ENCODE measurements at places on chromosomes 6 and 20.

DNA sequence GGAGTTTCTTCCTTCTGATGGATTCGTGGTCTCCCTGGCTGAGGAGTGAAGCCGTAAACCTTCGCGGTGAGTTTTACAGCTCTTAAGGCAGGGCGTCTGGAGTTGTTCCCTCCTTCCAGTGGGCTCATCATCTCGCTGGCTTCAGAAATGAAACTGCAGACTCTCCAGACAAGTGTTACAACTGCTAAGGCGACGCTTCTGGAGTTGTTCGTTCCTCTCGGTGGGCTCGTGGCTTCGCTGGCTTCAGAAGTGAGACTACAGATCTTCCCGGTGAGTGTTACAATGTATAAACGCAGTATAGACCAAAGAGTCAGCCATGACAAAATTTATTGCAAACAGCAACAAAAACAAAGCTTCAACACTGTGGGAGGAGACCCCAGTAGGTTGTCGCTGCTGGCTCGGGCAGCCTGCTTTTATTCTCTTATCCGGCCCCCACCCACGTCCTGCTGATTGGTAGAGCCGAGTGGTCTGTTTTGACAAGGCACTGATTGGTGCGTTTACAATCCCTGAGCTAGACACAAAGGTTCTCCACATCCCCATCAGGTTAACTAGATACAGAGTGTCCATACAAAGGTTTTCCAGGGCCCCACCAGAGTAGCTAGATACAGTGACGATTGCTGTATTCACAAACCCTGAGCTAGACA, 113.2 kb downstream of the GPX5 start:
- no peak for DNase-seq

DNA sequence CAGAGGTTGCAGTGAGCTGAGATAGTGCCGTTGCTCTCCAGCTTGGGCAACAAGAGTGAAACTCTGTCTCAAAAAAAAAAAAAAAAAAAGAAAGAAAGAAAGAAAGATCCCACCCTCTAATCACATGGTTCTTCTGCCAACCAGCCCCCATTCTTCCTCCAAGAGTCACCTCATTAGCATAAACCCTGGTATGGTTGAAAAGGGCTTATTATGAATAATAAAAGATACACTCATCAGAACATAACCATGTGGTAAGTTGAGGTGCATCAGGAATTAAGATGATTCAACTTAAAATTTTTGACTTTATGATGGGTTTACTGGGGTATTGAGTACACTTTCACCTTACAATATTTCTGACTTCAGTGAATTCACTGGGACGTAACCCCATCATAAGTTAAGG, 793 bp upstream of the TRIM40 start:
- DNase-seq = no peak

- no peak for DNase-seq
Observed at GRCh38 chr6:116667623-116668022, 943 bp downstream of the ZUP1 start.

GRCh38 chr20:52081066-52081465, 110.5 kb downstream of the ZFP64 start:
- no peak for DNase-seq

- no peak for DNase-seq
Observed at GRCh38 chr20:22080985-22081384, 375.5 kb downstream of the PAX1 start.

DNA sequence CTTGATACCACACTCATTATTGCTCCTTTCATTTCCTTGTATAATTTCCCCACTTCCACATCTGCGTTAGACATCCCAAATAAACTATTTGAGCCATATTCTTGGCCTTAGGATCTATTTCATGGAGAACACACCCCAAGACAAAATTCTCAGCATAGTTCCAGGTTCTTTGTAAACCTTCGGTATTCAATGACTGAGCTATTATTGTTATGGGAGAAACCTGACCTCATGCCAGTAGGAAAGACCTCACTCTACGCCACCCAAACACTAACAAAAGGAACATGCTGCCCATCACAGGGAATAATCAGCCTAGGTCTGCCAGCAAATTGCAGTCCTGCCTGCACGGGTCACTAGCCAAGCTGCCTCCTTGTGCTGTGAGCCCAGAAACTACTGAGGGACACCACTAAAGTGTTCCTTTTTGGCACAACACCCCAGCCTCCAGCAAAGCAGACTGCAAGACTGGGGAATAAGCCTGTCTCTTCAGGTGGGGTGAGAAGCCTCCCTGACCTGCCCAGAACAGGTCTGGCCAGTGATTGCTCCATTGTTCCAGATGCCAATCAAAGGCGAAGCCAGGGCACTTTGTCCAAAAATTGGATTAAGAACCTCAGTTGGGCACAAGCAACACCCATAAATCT, 371.8 kb downstream of the MAFB start:
- DNase-seq = no peak

DNA sequence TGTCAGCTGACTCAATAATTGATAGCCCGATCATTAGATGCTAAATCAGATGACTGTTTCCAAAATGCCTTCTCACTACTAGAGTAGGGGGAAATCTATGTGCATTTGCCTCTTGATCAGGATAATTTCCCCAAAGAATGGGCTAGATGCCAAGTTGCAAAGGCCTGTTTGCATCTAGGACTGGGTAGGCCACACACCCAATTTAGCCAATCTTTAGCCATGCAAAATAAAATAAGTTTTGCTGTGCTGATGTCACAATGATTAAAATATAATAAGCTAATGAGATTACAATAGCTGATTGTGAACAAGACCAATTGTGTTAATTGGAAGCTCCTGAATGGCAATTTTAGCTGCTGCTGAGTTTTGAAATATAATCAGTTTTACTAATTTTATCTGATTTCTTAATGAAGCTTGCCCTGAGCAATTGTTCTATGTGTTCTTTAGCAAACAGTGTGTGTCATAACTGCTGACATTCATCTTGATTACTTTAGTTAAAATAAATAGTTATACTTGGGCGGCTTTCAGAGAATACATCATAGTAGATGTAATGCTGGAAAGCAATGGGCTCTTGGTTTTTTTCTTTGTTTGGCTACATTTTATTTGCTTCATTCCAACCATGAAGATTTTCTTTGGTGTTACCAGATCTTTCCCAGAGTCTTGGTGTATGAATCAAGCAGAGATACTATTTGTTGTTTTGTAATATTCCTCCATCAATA, 973.2 kb upstream of the SLC35B3 start:
- DNase-seq = no peak

- no peak for DNase-seq
Observed at GRCh38 chr20:56575157-56575556, 42.1 kb downstream of the FAM209B start.

GRCh38 chr6:3426927-3427686, 29.7 kb downstream of the SLC22A23 start:
- DNase-seq = no peak

- DNase-seq = no peak
Observed at GRCh38 chr6:37556881-37557644, 57.4 kb upstream of the CCDC167 start.

GRCh38 chr6:39925931-39926290, 8.4 kb downstream of the MOCS1 start:
- no peak for DNase-seq

GRCh38 chr6:27503436-27504030, 30.6 kb upstream of the ZNF184 start:
- peak; percentile 85 for DNase-seq

- DNase-seq = no peak
Observed at GRCh38 chr20:59471653-59472421, 132.5 kb upstream of the PHACTR3 start.

- DNase-seq = no peak
Observed at GRCh38 chr6:69789578-69789977, 7.2 kb downstream of the LMBRD1 start.

DNA sequence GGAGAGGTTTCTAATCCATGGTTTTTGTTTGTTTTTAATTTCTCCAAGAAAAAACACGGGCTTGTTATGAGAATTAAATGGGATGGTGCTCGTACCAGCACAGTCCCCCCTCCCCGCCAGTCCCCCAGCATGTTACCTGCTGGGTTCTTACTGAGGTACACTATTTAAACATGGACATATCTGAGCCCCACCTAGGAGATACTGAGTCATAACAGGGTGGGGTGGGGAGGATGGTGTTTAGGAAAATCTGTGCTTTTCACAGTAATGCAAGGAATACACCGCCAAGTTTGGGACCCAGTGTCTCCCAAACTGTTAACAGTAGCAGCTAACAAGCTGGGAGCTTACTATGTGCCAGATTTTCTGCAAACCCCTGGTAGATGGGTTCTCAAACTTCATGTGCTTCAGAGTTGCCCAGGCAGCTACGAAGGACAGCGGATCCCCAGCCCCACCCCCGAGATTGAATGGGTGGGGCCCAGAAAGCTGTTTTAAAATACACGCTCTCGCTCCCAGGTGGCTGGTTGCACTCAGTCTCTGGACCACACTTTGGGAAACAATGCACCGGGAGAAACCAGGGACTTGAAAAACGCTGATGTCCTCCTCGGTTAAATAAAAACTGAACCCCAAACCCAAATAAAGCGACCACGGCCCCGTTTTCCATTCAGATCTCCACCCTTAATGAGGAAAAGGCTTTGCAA, 995 bp downstream of the ZFP64 start:
- peak; percentile 47 for DNase-seq
